ENCODE measurements at places on chromosomes 16 and 17. TPM values are rescaled to one million over a fixed set of nuclear protein-coding genes. Genes with fewer than 3 reads are reported as not detected.

GRCh38 chr17:61570118-61570517 lies 20.9 kb downstream of the NACA2 start:
- no peak for DNase-seq

NOXO1 gene
- total RNA-seq = not detected

DNA sequence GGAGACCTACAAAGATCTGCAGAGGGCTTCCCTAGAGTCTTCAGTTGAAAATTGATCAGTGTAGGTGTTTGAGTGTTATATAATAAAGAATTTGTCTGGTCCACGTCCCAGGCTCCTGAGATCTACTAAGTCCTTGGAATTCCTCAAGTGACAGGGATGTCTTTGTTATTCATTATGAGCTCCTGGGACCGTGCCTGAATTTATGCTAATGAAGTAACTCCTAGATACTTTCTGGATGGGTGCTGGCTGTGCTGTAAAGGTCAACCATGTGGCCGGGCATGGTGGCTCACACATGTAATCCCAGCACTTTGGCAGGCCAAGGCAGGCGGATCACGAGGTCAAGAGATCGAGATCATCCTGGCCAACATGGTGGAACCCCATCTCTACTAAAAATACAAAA lies 43.7 kb downstream of the CDC27 start:
- DNase-seq = no peak

SMIM5 gene
- not detected for total RNA-seq

- no peak for DNase-seq
Observed at GRCh38 chr16:88790312-88791211, 5.5 kb upstream of the PIEZO1 start.

ZNF689 gene
- 5.0 TPM for total RNA-seq

SMIM36 gene
- not detected for total RNA-seq

- DNase-seq = peak; percentile 13
Observed at GRCh38 chr17:15447928-15448579, 19.4 kb downstream of the CDRT4 start.

GRCh38 chr16:84416407-84417321 lies 48.3 kb downstream of the ATP2C2 start:
- DNase-seq = no peak

NRN1L gene
- total RNA-seq = 2.1 TPM

DNA sequence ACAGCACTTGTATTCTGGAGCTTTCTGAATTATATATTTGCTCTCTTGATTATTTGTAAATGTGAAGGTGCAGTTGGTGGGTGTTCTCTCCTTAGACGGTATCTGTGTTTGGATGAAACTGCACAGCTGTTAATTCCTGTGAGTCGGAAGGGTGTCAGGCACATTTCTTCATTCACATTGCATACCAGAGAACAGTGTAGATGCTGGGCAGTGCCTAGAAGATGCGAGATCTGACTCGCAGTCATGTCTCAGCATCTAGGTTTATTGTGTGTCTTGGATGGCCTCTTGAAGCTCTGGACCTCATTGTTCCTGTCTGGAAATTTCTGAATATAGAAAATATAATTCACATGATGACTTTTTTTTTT lies 61.2 kb downstream of the CLEC16A start:
- no peak for DNase-seq

- DNase-seq = no peak
Observed at GRCh38 chr17:77382356-77382911, 241.7 kb downstream of the SEC14L1 start.

DNA sequence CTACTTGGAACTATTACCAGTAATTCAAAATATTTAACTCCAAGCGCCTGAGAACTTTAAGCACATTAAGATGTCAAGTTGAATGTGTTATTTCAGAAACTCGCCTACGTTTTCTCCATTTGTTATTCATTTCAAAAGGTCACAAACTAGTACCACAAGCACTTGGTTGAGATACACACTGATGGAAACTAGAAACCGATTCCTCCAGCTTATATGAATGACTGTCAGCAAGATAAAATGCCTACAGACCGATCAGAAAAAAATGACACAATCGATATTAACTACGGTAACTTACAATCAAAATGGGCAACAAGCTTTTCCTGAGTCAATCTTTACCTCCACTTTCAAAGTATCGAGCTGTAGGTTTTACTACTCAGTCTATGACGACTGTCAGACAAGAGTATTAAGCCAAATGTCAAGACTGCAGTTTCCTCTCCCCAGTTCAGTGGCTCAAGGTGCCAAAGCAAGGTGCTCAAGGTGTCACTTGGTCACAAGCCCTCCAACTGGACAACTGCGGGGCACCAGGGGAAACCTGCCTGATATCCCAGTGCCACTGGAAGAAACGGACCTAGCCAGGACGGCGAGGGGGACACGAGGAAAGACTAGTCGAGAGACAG lies 678 bp downstream of the SRP68 start:
- no peak for DNase-seq

- no peak for DNase-seq
Observed at GRCh38 chr17:3744014-3744413, 20.3 kb downstream of the HASPIN start.

DNA sequence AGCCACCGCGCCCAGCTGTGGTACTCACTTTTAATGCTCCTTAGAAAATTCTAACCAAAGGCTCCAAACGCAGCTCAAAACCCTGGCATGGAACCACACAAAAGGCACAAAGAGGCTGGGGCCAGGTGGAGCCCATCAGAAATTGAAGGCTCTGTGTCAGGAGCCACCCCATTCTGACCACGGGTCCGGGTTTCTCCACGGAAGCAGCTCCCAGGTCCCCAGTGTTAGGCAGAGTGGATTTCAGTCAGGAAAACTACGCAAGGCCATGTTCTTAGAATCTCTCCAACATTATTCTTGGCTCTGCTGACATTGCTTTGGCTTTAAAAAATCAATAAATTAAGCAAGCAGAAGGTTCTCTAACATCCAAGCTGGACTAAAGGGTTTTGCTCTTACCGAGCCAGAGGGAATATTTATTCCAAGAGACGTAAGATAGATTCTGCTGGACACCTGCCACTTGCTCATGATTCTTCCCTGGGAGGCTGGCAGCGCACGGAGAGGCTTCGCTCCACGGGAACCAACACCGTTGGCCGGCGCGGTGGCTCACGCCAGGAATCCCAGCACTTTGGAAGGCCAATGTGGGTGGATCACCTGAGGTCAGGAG lies 93.5 kb downstream of the NXN start:
- DNase-seq = peak; percentile 86

GRCh38 chr17:58944166-58944565 lies 162.5 kb downstream of the TRIM37 start:
- DNase-seq = no peak

DNA sequence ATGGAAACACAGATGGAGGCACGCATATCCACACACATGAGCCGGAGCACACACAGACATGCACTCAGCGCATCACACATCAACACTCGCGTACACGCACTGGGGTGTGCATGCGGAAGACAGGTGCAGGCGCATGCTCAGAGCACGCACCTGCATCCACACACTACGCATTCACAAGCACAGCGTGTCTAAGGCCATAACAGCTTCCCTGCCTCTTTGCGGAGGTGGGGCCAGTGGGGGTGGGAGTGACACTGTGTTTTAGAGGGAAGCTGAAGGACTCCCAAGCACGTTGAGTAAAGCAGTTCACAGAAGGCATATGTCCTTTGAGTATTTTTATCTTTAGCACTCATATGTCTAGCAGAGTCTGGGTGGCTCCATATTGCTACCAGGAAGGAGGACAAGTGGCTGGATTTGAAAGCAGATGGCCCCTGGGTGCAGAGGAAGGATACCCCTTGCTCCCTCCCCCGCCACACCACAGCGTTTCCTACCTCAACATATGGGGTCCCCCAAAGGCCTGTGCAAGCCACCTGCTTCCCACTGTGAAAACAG lies 68.6 kb upstream of the TOB1 start:
- DNase-seq = no peak

- DNase-seq = no peak
Observed at GRCh38 chr17:60528828-60529227, 2.8 kb upstream of the APPBP2 start.

DNA sequence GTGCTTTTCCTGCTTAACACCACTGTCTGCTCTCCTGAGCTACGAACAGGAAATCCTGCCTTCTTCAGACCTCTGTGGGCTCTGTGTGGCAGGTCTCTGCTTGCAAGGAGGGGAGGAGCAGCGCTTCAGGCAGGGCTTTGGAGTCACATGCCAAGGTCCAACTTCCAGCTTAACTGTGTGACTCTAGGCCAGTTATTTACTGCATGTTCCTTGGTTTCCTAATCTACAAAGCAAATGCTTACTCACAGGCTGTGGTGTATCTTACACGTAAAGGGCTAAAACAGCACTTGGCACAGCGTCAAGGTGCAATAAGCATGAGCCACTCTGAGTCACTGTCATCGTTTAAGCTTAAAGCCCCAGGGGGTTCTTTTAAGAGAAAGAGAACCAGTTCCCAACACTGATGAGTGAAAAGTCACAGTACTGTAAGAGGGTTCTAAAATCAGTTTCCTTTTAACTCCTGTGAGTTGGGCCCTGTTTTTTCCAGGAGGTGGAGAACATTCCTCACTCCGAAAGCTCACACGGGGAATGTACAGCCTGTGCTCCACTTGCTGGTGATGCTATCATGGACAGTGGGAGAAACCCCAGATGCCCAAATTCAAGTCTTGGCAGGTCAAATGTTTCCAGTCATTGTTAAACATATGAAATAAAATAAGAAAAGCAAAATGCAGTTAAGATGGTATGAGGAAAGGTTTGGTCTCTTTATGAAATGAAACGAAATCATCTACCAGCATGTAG lies 54.1 kb upstream of the BCAR1 start:
- DNase-seq = peak; percentile 76

- no peak for DNase-seq
Observed at GRCh38 chr16:28607116-28607623, 2.7 kb downstream of the SULT1A1 start.

GDPD1 gene
- 1.9 TPM for total RNA-seq

GPRC5B gene
- 16.5 TPM for total RNA-seq

DNA sequence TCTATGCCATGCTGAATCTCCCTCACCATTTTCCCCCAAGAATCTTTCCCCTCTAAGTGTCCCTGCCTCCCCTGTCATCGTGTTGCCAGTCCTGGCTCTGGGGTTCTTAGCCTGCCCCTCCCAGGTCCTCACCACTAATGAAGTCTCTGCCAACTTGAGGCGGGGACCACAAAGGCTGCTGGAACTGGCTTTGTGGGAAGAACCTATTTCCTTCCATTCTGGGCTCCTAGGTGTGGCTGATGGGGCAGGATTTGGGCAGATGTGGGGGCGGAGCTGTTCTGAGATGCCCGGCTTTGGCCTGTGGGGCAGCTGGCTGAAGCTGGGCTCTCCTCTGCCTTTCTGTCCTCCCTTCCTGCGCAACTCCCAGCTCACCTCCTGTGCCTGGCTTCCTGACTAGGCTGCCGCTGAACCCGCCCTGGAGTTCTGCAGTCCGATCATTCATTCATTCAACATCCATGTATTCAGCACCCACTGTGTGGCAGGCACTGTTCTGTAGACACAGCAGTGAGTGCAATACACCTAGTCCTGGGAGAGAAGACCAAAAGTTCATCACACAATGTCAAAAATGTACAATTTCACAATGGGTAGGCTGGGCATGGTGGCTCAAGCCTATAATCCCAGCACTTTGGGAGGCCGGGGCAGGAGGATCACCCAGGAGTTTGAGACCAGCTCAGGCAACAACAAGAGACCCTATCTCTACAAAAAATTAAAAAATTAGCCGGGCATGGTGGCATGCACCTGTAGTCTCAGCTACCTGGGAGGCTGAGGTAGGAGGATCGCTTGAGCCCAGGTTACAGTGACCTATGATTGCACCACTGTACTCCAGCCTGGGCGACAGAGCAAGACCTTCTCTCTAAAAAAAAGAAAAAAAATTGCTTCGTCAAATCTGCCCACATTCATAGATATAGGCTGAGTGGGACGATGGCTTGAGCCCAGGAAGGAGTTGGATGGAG lies 1.9 kb upstream of the SNN start:
- no peak for DNase-seq

GRCh38 chr17:10633738-10634379 lies 23.2 kb downstream of the MYH3 start:
- no peak for DNase-seq

GRCh38 chr17:64160378-64160777 lies 30.4 kb upstream of the ERN1 start:
- DNase-seq = no peak

- no peak for DNase-seq
Observed at GRCh38 chr17:42759982-42760651, 910 bp upstream of the RAMP2 start.

SRSF2 gene
- 127 TPM for total RNA-seq

DNA sequence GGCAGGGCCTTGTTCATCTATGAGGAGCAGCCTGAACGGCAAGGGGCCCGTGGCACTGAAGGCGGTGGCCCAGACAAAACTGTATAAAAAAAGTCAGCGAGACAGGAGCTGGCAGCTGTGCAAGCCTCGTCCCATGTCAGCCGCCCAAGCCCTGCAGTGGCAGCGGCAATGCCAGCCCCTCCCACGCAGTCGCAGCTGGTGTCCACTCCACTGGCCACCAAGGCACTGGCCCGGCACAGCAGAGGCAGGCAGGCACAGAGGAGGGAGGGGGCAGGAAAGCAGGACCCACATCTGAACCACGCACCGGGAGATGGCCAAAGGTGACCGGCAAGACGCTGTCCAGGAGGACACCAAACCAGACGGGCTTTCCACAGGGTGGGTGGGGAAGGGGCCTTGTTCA lies 15.9 kb upstream of the C16orf95 start:
- no peak for DNase-seq

- no peak for DNase-seq
Observed at GRCh38 chr17:12282056-12282455, 261.4 kb downstream of the MAP2K4 start.

DNA sequence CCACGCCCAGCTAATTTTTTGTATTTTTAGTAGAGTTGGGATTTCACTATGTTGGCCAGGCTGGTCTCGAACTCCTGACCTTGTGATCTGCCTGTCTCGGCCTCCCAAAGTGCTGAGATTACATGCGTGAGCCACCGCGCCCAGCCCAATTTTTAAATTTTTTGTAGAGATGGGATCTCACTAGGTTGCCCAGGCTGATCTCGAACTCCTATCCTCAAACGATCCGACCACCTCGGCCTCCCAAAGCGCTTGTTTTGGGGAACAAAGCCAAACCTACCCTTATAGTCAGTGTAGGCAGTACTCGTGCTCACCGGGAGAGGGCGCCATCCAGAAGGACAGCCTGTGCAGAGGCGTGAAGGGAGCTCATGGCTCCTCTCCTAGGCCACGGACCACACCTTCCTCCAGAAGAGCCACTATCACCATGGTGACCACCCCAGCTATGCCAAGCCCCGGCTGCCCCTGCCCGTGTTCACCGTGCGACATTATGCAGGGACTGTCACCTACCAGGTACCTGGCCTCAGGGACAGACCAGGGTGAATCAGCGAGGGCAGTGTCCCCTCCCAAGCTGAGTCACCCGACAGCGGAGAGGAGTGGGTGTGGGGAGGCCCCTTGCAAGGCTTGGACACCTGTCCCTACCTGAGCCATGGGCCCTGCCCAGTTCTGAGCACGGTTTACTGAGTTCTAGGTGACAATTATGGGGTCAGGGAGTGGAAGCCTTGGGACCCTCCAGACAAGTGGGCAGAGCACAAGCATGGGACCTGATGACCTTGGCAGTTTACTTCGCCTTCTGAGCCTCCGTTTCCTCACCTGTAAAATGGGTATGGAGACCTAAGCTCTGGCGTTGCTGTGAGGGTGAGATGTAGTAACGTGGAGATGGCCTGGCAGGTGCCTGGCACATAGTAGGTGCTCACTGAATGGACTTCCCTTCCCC lies 13.7 kb downstream of the MYO15B start:
- DNase-seq = no peak

MTMR4 gene
- 59.1 TPM for total RNA-seq

- DNase-seq = no peak
Observed at GRCh38 chr17:78256707-78257591, 25.5 kb downstream of the TMEM235 start.

GRCh38 chr17:80737106-80738019 lies 192.7 kb downstream of the RPTOR start:
- DNase-seq = no peak

CTRB2 gene
- not detected for total RNA-seq
